Iris pigment epithelial cell (primary cell): ENCODE measurements at places on chromosomes 7 and 10.

DNA sequence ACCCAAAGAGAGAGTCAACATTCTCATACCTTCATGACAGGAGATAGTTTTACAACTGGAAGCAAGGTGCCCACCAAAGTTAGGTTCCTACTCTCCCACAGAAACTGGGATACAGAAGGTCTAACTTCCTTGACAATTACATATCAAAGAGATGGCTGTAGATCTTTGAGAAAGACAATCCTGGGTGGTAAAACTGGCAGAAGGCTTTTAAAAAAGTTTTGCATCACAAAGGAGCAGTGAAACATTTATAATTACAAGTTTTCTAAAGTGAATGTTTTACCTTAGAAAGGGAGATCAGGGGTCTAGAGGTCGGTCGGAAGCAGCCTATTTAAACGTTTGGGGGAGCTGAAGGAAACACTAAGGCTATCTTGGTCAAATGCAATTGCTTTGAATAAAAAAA, 166.6 kb upstream of the STEAP1 start:
- no peak for DNase-seq

DNA sequence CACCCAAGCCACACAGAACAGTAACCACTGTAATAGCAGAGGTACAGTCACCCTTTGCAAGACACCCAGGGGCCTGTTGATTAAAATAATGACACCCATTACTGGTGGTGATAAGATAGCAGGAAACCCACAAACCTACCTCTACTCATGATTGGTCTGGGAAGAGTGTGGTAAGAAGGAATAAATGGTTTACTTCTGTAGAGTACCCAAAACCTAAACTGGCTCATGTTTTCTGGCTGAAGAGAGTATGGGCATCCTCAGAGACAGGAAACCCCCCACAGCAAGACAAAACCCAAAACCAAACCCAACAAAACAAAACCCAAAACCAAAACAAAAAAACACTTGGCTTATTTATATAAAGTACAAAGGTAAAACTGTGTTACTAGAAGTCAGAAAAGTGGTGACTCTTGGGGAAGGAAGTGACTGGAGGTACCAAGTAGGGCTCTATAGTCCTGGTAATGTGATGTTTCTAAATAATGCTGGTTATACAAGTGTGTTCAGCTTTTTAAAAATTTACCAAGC, 15.5 kb upstream of the DNAJB12 start:
- DNase-seq = no peak

DNA sequence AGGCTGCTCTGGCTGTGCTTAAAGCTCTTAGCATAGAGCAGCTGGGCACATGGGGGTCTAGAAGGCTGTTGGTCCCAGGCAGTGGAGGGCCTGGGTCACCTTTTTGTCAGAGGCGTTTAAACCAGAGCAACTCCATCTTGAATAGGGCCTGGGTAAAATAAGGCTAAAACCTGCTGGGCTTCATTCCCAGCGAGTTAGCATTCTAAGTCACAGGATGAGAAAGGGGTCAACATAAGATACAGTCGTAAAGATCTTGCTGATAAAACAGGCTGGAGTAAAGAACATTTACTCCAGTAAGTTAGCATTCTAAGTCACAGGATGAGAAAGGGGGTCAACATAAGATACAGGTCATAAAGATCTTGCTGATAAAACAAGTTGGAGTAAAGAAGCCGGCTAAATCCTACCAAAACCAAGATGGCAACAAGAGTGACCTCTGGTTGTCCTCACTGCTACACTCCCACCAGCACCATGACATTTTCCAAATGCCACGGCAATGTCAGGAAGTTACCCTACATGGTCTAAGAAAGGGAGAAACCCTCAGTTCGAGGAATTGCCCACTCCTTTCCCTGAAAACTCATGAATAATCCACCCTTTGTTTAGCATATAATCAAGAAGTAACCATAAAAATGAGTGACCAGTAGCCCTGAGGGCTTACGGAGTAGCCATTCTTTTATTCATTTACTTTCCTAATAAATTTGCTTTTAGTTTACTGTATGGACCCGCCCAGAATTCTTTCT, 96.8 kb upstream of the PCBD1 start:
- no peak for DNase-seq

DNA sequence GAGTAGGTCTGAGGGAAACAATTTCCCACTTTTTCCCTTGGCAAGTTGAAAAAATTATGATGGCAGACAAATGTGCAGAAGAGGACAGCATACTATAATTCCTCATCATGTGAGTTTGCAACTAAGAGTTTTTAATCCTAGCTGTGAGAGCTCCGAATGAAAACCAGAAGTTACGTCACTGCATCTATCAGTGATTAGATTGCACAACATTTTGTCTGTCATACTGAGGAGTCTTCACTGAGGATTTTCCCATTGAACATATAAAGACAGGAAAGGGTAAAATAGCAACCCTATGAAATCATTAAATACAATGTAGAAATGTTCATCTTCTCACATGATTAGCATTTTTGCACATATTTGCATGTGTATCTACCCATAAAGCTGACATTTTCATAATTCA, 45.8 kb downstream of the ZNF736 start:
- no peak for DNase-seq

- peak; percentile 51 for DNase-seq
Measured at GRCh38 chr10:63628526-63629362, 107.5 kb downstream of the REEP3 start.

DNA sequence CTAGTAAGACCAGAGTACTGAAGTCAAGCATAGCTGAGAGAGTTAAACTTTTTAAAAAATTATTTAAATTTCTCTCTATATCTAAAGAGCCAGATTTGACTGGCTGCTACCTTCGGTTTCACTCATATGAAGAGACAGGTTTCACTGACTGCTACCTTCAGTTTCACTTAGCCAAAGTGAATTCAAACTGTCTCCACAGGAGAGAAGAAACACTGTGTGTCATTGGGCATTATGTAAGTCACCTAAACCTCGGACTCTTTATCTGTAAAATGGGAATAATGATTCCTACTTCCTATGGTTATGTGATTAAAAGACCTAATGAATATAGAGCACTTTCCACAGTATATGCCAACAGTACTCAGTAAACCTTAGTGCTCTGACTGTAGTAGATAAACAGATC, 41.6 kb upstream of the MET start:
- DNase-seq = no peak

DNA sequence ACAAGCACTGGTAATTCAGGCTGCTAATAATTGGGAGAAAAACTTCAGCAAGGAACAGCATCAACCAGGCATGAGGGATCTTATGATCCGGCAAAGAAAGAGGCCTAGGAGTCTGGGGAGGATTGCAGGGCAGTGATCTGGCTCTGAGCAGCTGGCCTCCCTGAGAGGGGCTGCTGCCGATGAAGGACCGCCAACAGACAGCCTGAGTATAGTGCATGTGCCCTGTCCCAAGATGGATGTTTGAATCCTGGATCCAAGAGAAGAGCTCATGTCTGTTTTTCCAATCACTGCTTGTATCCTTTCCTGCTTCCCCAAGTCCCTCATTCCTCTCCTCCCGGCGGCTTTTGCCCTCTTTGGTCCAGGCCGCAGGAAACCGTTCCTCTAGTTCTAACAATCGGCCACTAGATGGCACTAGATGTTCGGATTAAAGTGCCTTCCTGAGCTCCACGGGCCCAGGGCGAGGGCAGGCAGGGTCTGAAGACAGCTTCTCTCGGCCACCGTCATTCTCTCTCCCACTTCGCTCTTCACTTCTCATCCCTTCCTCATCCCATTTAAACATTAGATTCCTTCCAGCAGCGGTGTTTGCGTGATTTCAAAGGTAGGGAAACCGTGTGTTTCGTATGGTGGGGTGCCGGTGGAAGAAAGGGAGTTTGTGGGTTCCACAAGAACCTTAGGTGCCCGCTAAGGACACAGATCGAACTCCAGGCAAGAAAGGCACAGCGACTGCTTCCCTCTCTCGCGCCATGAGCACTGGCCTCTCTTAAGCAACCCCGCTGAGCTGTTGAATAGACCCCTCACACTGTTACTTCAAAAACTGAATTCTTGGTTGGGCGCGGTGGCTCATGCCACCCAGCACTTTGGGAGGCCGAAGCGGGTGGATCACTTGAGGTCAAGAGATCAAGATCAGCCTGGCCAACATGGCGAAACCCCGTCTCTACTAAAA, 82.4 kb downstream of the ADCYAP1R1 start:
- DNase-seq = peak; percentile 53

DNA sequence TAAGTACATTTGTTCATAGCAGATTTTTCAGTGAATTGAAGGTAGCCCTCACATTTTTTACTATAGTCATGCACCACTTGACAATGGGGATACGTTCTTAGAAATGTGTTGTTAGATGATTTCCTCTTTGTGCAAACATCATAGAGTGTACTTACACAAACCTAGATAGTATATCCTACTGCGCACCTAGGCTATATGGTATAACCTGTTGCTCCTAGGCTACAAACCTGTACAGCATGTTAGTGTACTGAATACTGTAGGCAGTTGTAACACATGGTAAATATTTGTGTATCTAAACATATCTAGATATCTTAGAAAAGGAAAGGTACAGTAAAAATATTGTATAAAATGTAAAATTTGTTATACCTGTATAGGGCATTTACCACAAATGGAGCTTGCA, 41.2 kb downstream of the TAX1BP1 start:
- DNase-seq = no peak
